ENCODE measurements at places on chromosomes 4 and X. TPM values are rescaled to one million over a fixed set of nuclear protein-coding genes. Genes with fewer than 3 reads are reported as not detected.

The LRRC66 gene
- 0.78 TPM for total RNA-seq

The TAF7L gene
- total RNA-seq, result not detected

The POU3F4 gene
- not detected for total RNA-seq

The RENBP gene
- total RNA-seq, result 39.2 TPM

The L1CAM gene
- 19.9 TPM for total RNA-seq

The RAB40A gene
- 0.67 TPM for total RNA-seq

The TENM3 gene
- total RNA-seq, result not detected

The MND1 gene
- total RNA-seq, result not detected

The IL3RA gene
- 1.6 TPM for total RNA-seq

The ACOT9 gene
- total RNA-seq, result 33.6 TPM

The CSAG3 gene
- not detected for total RNA-seq

The TLR6 gene
- total RNA-seq, result 60.6 TPM

The MAGEC3 gene
- not detected for total RNA-seq

The ZXDA gene
- 15.3 TPM for total RNA-seq

The SPACA5 gene
- not detected for total RNA-seq

The RTL3 gene
- total RNA-seq, result not detected

The KDM5C gene
- total RNA-seq, result 138 TPM

The CLTRN gene
- total RNA-seq, result 0.24 TPM

The CXorf51A gene
- total RNA-seq, result not detected

The SPATA4 gene
- total RNA-seq, result not detected

The COX7B2 gene
- total RNA-seq, result not detected

The GPR34 gene
- total RNA-seq, result not detected

The GPR82 gene
- not detected for total RNA-seq

The GYPE gene
- 4.7 TPM for total RNA-seq

The NIPAL1 gene
- total RNA-seq, result 1.1 TPM
